ENCODE measurements at places on chromosomes 5 and 9.
A peak's percentile ranks its signal among the peaks of the same experiment; 100 is the strongest.

GRCh38 chr5:39439582-39440162 lies 14.9 kb upstream of the DAB2 start:
- DNase-seq: no peak

- no peak for DNase-seq
These were observed 22.4 kb downstream of the MAML1 start for GRCh38 chr5:179755022-179755421.

DNA sequence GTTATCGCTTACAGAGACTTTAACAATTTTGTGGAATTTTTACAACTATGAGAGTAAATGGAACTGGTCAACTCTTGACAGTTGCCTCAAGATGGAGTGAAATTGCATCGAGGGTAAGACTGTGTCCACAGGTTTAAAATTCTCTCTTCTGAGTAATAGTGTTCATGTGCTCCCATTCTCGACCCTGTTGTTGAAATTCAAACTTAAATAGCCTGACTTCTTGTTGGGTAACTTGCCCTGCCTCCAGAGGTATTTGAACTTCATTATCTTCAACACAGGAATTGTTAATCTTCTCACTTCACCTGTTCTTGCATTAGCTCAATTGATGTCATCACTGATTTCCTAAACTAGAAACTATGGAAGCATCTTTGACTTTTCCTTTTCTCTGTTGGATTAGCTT lies 77.5 kb downstream of the PIP5K1B start:
- no peak for DNase-seq

DNA sequence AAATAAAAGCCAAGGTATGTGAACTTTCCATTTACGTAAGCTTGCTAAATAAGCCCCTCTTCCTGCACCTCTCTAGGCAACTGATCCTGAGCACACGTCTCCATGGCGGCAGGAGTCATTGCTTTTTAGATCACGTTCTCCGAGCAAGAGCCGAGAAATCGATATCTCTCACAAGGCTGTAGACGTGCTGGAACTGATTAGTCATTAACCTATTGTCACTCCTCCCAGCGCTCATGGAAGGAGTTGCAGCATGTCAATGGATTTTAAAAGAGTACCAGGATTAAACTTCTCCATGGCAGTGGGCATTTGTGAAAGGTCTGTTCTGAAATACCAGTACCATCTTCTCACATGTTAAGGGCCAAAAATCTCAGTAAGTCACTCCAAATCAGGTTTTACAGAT lies 4.7 kb upstream of the ADCY2 start:
- no peak for DNase-seq

- DNase-seq: no peak
These were observed 470.0 kb downstream of the EBF1 start for GRCh38 chr5:158629591-158630312.

DNA sequence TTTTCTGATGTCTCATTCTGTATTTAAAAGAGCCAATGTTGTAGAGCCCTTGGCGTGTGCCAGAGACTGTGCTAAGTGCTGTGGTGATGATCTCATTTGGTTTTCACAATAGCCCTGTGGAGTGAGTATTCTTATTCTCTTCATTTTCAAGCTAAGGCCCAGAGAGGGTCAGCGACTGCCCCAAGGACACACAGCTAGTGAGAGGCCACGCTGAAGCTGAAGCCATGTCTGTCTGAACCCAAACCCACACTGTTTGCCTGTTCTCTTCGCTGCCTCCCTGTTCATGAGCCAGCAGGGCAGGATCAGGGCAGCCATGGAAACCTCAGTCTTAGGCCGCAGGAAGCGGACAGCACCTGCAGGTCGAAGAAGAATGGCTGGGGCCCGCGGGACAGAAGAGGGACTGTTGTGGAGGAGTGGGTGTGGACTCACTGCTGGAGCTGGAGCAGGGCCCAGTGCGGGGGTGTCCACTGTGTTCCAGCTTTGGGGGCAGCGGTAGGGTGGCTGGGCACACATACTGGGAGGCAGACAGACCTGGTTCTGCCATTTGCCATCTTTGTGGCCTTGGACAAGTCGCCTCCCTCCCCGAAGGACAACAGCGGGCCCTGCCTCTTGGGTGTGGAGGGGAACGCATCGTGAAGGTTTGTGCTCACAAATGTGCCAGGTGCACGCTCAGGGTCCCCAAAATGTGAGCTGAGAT lies 257.9 kb upstream of the MVB12B start:
- no peak for DNase-seq

DNA sequence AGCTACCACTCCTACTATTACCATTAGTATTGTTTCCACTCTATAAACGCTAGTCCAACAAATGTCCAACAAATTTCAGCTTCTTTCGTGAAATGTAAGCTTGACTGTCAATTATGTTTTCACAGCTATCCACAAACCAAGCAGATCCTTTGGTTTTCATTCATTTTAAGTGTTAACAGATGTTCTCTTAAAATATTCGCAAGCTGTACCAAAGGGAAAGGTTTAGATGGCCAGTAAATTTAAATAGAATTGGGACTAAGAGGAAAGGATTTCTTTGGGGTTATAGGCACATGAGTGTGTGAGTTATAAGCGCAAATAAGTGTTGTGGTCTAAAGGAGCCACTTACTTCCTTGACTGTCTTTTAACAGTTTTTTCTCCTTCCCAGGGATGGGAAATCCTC lies 136.8 kb upstream of the ADRA1B start:
- no peak for DNase-seq

DNA sequence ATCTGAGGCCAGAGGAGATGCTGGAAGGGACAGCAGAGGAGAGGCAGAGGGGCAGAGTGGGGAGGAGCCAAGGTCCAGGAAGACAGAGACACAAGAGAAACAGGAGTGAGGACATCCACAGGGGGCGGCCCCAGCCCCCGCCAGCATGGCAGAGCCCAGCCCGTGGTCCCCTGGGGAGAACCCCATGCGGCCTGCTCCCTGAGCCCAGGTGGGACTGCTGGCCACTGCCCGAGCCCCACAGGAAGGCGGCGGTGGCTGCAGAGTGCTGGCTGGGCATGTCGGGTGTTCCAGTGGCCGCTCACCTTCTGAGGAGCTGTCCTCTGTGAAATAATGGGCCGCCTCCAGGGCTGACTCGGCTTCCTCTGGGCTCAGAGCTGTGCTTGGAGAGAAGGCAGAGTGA lies 8.9 kb upstream of the MRNIP start:
- no peak for DNase-seq

- DNase-seq: no peak
These were observed 31.5 kb downstream of the CNTLN start for GRCh38 chr9:17166346-17166745.

DNA sequence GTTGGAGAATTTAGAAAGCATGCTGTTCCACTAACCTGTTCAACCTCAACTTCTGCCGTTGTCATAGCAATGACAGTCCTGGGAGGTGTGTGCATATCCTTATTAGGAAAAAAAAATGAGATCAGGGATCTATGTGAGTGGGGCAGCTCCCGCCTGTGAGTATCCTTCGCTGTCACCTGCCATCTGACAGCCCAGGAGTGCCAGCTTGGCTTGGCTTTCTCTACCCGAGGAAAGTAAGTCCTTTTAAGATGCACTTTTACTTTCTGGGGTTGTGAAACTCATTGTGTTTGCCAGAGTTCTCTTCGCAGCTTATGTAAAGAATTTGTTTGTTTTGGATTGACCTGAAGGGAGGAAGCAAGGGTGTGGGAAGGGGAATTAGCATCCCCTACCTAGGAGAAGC lies 21.8 kb downstream of the PCDHAC2 start:
- DNase-seq: no peak

DNA sequence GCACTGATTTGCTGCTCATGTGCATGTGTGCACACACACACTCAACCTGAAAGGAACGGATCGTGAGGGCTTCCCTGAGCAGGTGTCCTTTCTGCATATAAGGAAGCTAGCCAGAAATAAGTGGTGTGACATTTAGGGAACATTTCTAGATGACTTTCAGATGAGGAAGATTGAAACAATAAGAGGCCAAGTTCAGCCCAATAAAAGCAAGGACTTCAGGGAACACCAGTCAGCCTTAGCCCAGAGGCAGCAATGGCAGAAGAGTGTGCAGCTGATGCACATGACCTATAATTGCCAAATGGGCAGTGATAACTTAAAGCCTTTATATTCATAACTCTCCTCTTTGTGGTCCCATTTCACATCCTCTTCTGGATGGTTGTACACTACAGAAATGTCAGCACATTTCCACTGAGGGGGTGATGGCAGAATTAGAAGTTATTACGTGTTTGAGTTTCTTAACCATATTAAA lies 255.5 kb downstream of the TRIM32 start:
- DNase-seq: no peak

DNA sequence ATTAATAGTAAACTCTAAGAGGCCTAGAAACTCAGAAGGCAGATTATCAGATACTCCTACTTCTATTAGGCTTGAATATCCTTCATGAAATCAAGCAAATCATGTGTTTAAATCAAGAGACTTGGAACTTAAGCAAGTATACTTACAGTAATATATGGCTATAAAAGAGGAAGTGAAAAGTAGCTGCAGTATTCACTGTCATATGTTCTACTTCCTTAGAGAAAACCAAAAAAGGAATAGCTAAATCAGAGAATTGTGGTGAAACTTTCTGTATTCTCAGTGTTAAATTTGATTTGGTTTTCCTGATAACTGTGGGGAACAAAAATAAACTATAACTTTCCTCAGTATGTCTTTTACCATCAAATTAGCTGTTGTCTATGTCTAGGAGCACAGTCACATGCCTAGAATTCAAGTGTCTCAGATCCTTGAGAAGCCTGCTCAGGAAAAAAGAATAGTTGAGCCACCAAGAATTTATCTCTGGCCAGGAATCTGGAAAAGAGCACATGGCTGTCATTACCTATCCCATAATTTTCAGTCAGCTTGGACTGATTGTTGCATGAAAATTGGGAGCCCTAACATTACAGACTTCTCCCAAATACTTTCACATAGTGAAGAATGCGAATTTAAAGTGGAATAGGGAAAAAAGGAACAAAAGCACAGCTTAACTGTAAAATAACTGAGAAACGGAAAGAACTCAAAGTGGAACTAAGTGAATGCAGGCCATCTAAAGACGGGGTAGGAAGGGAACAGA lies 1.7 kb downstream of the FKBP15 start:
- DNase-seq: peak; percentile 49

DNA sequence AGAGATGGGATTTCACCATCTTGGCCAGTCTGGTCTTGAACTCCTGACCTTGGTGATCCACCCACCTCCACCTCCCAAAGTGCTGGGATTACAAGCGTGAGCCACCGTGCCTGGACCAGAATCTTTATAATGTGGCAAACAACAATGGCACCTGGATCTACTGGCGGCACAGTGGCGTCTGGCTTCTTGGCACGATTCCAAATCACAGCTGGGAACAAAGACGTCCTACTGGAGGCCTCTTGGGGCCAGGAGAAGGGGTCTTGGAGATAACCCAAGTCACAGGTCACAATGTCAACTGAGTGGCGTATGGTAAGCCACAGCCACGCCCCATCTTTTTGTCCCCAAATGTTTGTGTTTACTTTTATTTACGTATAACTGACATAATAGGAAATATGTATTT lies 77.8 kb upstream of the RAPGEF1 start:
- DNase-seq: no peak

DNA sequence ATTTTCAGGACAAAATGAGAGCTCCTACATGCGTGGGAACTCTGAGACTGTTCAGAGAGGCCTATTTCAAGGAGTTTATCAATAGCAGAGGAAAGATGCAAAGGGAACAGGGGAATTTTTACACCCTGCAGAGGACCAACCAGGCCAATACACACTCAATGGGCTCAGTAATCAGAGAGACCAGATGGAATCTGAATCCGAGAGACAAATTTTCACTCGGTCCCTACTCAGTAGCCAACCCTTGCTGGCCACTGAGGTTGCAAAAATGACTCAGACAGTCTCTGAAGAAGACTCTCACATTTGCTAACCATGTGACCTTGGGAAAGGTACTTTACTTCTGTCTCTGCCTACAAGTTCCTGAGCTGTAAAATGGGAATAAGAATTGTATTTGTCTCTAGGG lies 479.4 kb downstream of the CDK5RAP2 start:
- DNase-seq: no peak

DNA sequence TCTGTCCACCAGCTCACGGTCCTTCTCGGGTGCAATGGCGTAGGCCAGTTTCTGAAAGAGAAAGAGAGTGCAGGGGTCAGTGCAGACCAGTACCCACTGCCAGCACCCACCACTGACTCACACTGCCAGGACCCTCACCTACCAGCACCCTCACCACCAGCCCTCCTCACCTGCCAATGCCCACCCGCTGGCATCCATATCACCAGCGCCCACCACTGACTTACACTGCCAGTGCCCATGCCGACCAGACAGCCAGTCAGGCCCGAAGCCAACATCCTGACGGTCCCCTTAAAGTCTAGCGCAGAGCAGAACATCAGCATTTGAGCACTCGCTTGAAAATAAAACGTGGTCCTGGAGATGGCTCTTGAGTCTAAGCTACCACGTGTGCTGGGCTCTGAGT lies 44.3 kb downstream of the SLC6A3 start:
- no peak for DNase-seq

- no peak for DNase-seq
These were observed 28.2 kb upstream of the C5orf63 start for GRCh38 chr5:127101533-127101932.

DNA sequence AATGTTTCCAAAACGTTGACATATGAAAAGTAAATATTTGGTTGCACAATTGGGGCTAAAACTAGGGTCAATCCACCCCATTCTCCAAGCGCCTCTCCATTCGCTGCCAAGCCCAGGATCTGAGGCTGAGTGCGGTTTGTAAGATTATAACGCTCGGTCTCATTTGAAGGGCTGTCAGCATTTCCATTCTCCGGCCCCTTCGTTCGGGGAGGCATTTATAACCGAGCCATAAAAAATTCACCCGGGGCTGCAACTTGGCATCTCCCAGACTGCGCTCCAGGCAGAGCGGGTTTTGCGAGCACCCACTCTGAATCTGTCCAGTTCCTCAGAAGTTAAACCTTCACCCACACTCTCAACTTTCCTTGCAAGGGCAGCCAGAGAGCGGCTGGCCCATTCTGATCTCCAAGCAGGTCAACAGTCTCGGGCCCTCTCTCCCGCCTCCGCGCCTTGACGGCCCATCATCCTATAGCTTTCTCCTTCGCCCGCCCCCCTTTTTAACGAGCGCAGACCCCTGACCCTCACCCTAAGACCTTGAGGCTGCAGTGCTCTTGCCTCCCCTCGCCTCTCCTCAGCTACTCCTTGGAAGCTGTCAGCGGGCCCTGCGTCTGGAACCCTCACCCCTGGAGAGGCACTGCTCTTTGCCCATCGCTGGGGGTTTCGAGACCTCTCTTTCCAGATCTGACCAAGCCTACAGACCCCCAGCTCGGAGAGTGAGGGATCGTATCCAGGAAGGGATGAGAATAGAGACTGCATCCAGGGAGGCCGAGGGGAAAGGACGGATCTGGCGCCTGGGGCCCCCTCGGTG lies 1.1 kb downstream of the SLIT3 start:
- no peak for DNase-seq

All from hematopoietic multipotent progenitor cell treated with erythropoietin and hydrocortisone succinate and interleukin-3 and kit ligand, for 6 days (in vitro differentiated cells).